ENCODE measurements at places on chromosomes 16 and 17.

DNA sequence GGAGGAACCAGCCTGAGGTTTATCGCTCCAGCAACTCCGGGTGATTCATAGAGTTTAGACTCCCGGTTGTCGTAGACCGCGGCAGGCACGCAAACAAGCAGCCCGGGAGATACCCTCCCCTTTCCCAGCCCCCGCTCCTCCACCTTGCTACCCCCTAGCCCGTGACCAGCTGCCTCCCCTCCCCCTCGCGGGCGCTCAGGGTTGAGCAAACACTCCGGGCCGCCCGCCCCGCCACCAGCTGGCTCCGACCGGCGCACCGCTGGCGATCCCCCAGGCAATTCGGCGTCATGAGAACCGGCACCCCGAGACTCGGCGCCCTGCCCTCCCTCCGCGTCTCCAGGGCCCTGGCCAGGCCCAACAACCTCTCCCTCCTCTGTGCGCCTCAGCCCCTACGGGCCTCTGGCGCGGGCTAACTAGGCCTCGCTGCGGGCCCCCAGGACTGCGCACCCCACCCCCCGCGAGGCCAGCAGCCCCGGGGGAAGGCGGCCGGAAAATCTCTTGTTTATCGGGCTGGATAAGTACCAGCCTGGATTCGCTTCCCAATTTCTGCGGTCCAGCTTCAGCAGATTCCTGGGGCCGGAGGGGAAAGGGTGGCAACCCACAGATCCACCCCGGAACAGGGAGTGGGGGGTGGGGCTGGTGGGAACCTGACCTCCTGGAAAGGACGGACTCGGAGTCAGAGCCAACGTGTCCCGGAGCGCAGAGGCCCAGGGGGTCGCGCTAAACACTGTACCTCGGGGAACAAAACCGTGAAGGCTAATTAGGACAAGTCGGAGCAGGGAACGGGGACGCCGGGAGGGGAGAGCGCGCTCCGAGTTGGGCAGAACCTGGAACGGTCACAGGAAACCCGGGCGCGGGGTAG is 951 bp upstream of the GPRC5C start:
- DNase-seq = peak; percentile 88

DNA sequence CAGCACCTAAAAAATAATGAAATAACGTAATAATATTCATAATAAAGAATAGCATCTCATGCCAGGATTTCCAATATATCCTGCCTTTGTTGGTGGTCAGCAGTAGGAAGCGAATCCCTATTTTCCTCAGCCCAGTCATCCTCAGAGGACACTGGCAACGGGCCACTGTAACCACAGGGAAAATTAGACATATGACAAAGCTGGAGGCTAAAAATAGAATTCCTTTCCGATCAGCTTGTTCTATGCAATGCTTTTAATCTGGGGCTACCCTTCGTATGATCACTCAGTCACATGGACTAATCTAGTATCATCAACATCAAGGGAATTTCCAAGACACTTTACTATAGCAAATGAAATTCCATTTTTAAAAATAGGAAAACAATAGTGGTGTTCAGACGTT is 246.9 kb upstream of the KCNJ16 start:
- DNase-seq = peak; percentile 57

GRCh38 chr17:4548721-4549531 is 6.3 kb downstream of the MYBBP1A start:
- no peak for DNase-seq

DNA sequence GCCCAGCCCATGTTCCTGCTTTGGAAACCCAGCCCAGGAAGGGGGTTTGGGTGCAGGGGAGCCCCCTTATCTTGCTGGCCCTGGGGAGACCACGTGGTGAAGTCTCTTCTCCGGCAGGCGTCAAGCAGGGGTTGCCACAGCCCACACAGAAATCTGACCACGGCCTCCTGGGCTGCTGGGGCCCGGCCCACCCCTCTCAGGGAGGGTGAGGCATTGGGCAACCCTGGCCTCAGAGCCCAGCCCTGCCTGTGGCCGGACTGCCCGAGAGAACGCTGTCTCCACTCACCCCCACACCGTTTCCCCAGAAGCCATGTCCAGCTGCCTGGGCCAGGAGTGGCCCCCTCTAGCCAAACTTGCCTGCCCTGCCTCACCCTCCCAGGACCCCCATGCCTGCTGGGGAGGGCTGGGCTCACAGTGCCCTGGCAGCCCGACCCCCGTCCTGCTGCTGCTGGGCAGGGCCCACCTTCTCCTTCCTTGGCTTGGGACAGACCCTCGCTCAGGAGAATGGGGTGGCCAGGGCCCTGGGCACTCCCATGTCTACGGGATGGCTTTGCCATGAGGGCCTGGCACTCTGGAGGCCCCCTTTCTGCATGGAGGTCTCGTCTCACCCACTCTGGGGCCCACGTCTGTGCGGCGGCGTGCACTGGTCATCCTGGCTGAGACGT is 6.7 kb downstream of the RPUSD1 start:
- DNase-seq = no peak

- DNase-seq = no peak
These were observed 43.7 kb upstream of the CDRT4 start for GRCh38 chr17:15511142-15511541.

- no peak for DNase-seq
These were observed 10.4 kb downstream of the PTRH2 start for GRCh38 chr17:59696682-59697277.

DNA sequence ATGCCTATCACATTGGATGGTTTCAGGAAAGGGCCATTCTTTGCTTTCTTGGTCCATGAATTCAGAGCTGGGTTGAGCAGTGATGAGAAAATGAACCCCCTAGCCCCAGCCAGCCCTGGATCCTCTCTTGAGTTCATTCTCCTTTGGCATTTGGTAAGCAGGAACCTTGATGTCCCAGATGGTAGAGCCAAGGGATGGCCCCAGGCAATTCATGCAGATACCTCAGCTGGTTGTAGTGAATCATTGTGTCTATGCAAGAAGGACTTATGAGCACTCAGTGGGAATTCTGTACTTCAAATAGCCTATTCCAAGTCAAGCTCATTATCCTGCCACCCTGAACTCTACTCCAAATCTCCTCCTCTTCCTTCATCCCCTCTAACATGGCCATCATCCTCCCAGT is 412.7 kb downstream of the UTP18 start:
- DNase-seq = no peak

DNA sequence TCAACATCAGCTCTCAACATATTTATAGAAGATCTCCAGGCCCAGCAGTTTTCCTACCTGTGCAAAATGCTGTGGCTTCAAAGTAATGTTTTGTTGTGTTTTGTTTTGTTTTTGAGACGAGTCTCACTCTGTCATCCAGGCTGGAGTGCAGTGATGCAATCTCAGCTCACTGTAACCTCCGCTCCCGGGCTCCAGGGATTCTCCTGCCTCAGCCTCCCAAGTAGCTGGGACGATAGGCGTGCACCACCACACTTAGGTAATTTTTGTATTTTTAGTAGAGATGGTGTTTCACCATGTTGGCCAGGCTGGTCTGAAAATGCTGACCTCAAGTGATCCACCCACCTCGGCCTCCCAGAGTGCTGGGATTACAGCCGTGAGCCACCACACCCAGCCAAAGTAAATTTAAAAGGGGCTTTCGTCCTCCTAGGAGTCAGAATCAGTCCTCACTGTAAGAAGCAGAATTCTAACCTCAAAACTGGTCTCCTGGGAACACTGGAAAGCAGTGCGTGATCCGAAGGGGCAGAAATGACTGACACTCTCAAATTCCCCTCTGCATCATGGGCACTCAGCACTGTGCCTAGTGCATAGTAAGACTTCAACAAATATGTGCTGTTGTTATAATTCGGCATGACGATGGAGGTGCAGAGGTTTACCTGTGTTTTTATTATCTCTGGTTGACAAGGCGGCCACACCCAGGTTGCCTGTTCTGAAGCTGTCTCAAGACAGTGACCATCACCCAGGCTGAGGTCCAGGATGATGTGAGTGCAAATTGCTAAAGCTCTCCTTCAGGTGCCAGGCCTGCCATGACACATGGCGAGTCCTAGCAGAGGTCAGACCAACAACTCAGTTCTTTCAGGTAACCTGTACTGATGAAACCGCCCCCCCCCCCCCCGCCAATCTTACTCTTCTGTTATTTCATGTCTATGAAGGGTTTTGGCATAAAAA is 59.8 kb downstream of the ADCY9 start:
- DNase-seq = no peak

GRCh38 chr16:79278506-79278905 is 322.0 kb downstream of the MAF start:
- no peak for DNase-seq

- DNase-seq = no peak
These were observed 45.6 kb upstream of the ENPP7 start for GRCh38 chr17:79685121-79685520.

GRCh38 chr17:81040791-81041337 is 5.9 kb downstream of the BAIAP2 start:
- DNase-seq = peak; percentile 13

- DNase-seq = no peak
These were observed 5.9 kb downstream of the CD300LB start for GRCh38 chr17:74525465-74525725.

DNA sequence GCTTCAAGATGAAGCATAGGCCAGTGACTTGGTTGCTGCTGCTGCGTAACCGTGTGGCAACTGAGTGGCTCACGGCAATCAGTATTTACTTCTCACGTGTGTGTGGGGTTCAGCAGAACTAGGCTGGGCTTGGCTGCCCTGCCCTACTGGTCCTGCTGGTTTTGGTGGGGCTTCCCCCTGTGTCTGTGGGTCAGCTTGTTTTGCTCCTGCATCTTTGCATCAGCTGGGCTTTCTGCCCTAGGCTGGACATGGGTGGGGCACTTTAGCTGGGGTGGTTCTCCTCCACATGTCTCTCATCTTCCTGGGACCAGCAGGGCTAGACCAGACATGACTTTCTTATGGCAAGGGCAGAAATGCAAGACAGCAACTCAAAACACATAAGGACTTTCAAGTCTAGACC is 550.5 kb downstream of the MAF start:
- DNase-seq = no peak

DNA sequence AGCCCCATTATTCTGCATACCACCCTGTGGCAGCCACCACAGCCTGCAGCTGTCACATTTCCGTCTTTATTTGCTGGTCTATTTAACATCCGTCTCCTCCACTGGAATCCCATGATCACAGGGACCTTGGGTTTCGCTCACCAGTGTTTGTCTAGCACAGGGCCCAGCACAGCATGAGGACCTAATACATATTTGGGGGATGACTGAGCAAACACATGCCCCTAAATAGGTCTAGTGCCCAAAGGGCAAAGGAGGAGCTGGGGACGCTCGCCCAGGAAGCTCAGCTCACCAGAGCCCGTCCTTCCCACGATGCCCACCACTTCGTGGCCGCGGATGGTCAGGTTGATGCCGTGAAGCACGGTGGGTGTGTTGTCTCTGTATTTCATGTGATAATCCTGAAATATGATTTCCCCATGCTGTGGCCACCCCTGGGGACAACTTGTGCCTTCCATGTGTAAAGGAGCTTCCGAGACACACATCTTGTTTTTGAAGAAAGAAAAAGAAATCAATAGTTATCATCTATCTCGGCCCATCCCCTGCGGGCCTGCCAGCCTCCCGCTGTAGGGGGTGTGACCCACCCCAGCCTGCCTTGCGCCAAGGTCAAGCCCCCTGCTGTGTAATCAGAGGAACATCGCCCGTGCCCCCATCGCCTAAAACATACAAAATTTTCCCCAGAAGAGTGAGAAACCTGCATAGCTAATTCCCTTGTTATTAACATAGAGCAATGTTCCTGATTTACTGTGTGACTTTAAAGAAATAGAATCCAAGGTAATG is 21.0 kb upstream of the ABCC12 start:
- no peak for DNase-seq

DNA sequence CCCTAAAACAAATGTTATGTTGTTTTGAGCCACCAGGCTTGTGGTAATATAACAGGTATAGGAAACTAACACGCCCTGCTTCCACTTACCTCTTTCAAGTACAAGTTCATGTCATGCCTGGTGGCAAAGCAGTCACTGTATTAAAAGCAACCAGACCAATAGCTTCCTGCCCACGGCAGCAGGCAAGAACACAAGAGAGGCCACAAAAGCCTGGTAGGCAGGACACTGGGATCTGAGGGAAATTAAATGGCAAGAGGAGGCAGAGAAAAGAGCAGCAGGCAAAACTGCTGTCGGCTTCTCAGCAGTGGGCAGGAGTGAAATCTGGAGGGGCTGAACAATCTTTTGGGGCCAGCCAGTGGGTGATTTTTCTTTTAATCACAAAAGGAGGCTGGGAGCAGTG is 2.2 kb downstream of the CYTH1 start:
- DNase-seq = no peak

DNA sequence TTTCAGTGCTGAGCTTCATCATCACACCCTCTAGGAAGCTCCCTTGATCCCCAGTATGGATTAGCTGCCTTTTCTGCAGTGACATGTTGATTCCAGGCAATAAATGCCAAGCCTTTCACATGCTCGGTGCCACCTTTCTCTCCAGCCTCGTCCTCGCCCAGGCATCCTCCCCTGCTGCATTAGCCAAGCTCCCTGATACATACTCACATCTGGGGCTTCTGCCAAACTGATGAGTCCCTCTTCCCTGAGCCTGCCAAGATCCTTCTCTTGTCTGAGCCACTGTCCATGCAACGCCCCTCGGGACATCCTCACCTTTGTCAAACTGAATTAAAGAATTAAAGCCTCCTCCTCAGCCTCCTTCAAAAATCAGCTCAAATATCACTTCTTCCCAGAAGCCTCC is 538.5 kb upstream of the CDH11 start:
- DNase-seq = no peak

- DNase-seq = no peak
These were observed 94.8 kb upstream of the DNAH17 start for GRCh38 chr17:78672005-78672404.

- DNase-seq = no peak
These were observed 53.7 kb downstream of the CACNG1 start for GRCh38 chr17:67098006-67098405.

Data from RCC 7860 (cell line).